Stimulated activated CD4-positive, alpha-beta T cell treated with anti-CD3 and anti-CD28 coated beads, Interleukin-15, amount 100 ng/mL, for 48 hours (primary cell): ENCODE measurements at places on chromosomes 2 and 18.
A peak's percentile ranks its signal among the peaks of the same experiment; 100 is the strongest.

DNA sequence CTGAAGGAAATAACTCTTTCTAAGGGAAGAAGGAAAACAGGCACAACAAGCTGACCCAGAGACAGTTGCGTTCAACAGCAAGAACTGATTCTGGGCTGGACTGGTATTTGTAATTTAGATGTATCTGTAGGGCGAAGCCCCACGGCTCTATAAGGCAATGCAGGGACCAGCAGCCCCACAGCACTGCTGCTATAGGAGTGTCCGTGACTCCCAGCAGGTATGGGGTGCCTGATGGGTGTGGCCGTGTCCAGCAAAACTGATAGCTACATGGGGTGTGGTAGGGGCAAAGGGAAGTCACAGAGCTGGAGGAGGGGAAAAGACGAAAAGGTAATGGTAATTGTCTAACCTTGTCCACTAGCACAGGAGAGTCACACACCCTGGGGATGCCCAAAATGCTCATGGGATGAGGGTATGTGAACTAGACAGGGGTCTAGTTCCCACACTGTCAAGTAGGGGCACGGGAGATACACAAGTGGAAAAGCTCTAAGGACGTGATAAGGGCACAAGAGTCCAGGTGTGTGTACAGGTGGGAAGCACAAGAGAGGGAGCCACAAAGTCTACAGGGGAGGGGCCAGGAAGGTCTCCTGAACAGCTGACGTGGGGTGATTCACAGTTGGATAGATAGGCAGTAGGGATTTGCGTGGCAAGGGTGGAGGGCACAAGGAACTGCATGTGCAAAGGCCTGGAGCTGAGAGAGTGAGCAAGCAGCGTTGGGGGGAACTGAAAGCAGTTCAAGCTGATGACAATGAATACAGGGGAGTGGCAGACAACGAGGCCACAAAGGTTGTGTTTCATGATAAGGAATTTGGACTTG lies 48.5 kb upstream of the ASPRV1 start:
- DNase-seq = no peak

- no peak for DNase-seq
Observed at GRCh38 chr2:20877960-20878359, 55.1 kb upstream of the LDAH start.

- no peak for DNase-seq
Observed at GRCh38 chr2:213989207-213989606, 421.6 kb upstream of the VWC2L start.

- DNase-seq = no peak
Observed at GRCh38 chr2:907706-908105, 42.9 kb upstream of the SNTG2 start.

- DNase-seq = no peak
Observed at GRCh38 chr2:212005085-212005671, 533.4 kb downstream of the ERBB4 start.

DNA sequence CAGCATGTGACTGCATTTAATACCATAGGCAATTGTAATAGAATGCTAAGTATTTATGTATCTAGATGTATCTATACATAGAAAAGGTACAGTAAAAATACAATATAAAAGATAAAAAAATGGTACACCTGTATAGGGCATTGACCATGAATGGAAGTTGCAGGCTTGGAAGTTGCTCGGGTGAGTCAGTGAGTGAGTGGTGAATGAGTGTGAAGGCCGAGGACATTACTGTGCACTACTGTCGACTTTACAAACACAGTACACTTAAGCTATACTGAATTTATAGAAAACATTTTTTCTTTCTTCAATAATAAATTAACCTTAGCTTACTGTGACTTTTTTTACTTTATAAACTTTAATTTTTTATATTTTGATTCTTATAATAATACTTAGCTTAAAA lies 8.9 kb downstream of the DIS3L2 start:
- no peak for DNase-seq

DNA sequence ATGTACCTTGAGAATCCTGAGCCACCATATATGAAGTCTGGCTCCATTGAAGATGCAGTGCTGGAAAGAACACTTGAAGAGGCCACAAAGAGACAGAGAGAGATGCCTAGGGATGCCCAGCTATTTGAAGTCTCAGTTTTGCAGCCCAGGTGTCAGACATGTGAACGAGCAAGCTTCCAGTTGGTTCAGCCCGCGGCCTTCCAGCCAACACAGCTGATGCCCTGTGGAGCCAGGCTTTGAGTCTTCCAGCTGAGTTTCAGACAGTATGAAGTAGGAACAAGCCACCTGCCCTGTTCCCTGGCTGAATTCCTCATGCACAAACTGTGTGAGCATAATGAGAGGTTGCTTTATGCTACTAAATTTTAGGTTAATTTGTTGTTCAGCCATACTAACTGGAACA lies 108.8 kb downstream of the SPHKAP start:
- DNase-seq = no peak

DNA sequence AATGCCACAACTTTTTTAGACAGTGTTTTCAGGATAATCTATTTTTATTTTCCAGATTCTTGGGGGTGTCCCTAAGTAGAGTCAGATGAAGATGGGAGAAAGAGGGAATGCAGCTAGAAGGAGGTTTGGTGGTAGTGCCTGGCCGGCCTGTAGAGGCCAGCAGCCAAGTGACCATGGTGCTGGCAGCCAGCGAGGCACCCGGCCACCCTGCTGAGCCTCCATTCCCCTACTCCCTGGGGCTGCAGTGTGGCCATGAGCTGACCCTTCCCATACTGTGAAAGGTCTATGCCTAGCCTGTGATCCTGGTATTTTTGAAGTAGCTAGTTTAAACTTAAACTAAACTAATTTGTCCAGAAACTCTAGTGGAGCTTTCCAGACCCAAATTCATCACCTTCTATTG lies 268.6 kb downstream of the CYRIA start:
- no peak for DNase-seq

DNA sequence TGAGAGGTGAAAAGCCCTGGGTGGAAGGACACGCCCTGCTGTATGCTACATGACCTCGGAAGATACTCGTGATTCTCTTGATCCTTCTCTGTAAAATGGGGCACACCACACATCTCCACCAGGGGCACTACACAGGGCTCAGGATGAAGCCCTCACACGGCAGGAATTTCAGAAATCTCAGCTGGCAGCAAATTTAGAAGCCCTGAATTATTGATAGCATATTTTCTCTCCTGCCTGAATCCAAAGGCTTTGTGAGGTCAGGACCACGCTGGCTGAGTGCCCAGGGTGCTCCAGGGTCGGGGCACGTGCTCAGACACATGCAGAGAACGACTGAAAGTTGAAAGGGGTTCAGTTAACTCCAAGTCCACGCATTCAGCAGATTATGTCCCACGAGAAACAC lies 42.1 kb upstream of the GALR1 start:
- DNase-seq = peak; percentile 36
